Type B pancreatic cell (in vitro differentiated cells): ENCODE measurements at places on chromosomes 2 and 18.

DNA sequence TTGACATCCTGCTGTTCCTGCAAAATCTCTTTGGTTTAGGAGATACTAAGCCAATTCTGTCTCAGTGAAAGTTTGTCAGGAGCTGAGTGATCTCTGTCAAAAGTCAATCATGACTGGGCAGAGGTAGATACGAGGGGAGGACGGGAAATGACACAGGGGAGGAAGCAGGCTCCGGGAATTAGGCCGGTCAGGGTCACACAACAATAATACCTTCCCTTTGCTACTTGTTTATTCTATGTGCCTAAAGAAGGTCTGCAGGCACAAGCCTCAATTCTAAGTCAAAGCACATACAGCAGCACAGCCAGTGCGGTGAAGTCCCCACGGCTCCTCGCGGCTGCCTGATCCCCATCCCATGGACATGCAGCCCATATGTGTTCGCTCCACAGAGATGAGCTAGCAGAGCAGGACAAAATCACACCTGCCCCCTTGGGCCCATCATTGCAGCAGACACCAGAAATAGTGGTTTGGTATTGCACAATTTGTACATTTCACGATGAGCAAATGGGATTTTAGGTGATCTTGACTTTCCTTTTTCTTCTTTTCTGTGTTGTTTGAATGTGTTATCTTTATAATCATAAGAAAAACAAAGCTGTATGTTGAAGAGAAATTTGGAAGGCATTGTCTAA lies 141.4 kb downstream of the VAPA start:
- DNase-seq = no peak

DNA sequence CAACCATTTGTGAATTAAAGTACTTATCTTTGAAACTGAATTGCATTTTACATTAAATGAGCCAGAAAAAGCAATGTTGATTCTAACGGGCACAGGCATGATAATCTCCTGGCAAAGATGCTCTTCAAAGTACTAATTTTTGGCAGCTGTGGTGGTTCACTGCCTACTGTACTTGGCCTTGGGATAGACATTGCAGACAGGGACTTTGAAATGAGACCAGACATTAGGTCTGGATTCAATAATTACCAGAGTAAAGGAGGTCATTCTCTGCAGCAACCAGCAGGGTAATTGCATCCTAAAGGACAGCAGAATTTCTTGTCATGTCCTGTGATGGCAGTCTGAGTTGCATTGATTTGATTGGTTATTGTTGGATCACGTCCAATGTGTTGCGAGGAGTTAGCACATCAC lies 986.5 kb downstream of the TDRD15 start:
- DNase-seq = no peak

GRCh38 chr2:66082581-66082980 lies 352.3 kb upstream of the MEIS1 start:
- no peak for DNase-seq

GRCh38 chr18:9615280-9615797 lies 980 bp upstream of the PPP4R1 start:
- DNase-seq = no peak

DNA sequence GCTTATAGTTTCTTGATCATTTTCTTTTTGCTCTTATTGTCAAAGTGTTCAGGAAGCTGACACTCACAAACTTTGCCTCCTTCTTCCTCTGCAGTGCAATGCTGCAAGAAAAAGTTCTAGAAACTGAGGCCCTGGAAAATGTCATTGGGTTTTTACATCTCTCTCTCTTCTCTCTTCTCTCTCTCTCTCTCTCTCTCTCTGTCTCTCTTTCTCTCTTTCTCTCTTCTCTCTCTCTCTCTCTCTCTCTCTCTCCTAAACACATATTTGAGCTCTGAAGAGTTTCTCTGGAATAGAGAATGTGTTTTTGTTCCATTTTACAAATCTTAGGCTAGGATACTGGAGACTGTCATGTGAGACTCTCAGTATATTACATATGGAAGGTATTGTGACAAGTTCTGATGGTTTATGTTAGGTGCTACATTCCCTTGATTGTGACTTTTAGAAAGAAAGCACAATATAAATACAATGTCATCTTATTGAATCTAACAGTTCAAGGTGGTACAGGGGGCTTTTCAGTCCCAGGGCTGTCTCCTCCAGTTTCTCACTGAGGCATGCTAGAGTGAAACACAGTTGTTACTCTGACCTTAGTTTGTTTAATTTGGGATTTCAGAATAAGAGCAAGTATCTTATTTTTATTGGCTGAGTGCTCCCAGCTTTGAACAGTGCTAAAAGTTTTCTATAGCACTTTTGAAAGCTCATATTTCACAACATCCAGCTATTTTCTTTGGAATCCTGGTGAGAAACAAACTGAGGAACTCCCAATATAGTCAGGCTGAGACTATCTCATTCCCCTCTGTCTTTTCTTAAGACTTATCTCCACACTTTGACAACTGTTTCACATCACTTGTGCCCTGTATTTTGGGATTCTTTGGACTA lies 41.4 kb upstream of the EHBP1 start:
- no peak for DNase-seq

- DNase-seq = no peak
These were observed 101.6 kb upstream of the TMEM18 start for GRCh38 chr2:778731-779350.

- no peak for DNase-seq
These were observed 179.0 kb downstream of the LPIN1 start for GRCh38 chr2:11925295-11926066.
